Stimulated activated CD4-positive, alpha-beta T cell treated with anti-CD3 and anti-CD28 coated beads, Interleukin-15, amount 100 ng/mL, for 48 hours (primary cell): ENCODE measurements at places on chromosomes 5 and 9.

DNA sequence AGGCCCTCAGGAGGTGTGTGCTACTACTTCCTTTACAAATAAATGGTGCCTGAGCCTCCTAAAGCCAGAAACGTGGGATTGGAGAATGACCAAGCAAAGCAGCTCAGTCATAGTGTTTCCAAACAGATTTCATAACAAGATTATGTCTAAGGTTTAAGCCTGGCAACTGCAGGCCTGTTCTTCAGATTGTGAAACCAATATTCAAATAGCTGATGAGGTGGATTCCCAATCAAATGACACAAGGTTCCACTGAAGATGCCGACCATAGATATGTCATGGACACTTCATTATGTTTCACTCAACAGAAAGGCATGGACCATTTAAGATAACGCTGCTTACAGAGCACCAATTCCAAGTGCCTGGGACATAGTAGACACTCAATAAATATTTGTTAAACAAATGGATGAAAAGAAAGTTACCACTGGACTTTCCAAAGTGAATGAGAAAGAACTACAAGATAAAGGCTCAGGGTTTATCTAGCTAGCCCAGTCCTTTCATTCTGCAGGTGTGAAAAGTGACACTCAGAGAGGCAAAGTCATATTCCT is 189.5 kb downstream of the ACTL7B start:
- no peak for DNase-seq

GRCh38 chr9:130137641-130138081 is 34.5 kb upstream of the NCS1 start:
- DNase-seq: no peak

DNA sequence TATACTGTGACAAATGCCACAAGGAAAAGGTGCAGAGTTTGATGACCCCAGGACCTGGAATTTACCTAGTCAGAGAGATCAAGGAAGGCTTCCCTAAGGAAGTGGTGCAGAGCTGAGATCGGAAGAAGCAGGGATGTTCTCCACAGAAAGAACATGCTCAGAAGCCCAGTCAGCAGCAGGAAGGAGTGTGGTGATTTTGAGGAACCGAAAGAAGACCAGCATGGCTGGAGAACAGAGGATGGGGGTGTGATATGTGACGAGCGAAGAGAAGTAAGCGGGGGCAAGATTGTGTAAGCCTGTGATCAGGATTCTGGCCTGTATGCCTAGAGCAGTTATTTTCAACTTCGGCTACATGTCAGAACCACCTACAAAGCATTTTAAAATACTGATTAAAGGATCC is 18.7 kb upstream of the PIK3R1 start:
- no peak for DNase-seq

DNA sequence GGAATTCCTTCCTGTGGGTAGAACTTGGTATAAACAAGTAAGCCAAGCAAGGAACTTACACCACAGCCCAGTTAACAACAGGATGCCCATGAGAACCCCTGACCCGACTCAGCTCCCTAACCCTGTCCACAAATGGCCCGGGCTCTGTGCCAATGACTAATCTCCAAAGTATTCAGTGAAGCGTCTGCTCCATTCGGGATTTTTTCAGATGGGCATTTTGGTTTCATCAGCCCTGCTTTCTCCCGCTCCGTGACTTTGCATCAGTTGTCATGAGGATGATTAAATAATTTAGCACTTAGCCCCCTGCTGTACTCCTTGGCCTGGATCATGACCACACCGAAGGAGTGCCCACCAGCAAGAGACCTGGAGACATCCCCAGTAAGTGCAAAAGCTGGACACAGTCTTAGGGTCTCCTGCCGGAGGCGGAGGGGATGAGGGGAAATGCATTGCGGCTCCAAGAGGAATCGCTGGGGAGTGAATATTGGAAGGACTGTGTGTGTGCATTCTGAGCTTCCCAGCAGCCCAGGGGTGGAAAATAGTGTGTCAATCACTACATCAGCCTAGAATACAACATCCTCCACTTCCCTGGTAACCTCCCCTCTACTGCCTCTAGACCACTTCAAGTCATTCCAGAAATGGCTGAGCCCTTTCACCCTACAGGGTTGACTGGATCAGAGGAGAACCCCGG is 41.4 kb upstream of the DNAH5 start:
- DNase-seq: no peak

GRCh38 chr9:110707419-110707818 is 38.8 kb downstream of the MUSK start:
- no peak for DNase-seq

GRCh38 chr9:36550135-36550534 is 22.6 kb upstream of the MELK start:
- DNase-seq: no peak

- DNase-seq: no peak
Measured at GRCh38 chr5:151703227-151703626, 16.5 kb upstream of the SPARC start.

GRCh38 chr5:157026789-157027424 is 32.0 kb downstream of the HAVCR1 start:
- DNase-seq: no peak

GRCh38 chr5:109829331-109829730 is 139.6 kb downstream of the MAN2A1 start:
- no peak for DNase-seq

- DNase-seq: no peak
Measured at GRCh38 chr5:103901885-103902284, 339.3 kb upstream of the NUDT12 start.

GRCh38 chr9:108780942-108781734 is 74.6 kb downstream of the ACTL7B start:
- DNase-seq: no peak

DNA sequence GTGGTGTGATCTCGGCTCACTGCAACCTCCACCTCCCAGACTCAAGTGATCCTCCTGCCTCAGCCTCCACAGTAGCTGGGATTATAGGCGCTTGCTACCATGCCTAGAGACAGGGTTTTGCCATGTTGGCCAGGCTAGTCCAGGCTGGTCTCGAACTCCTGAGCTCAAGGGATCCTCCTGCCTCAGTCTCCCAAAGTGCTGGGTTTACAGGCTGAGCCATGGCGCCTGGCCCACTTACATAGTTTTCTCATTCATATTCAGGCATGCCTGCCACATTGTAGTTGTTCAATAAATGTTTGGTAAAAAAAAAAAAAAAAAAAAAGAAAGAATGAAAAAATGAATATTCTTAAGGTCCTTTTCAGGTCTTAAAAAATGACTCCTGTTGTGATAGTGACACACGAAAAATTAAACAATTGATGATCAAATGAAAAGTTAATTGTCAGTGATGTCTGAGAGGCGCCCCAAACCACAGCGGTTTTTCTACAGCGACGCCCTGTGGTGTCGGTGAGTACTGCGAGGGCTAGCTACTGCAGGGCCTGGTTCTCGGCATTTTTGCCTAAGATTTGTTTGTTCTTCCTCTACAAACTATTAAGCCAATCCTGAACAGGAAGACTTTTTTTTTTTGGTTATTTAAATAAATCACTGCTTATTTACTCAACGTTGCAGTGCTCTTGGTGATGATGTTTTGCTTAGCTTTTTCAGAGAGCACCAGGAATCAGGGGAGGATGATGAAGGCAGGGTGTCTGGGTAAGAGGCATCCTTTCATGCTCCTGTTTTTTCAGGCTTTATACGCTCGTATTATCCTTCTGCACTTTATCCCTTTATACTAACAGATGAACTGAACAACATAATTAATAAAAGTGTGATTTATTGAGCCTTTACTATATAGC is 67.0 kb upstream of the DPYSL3 start:
- no peak for DNase-seq

GRCh38 chr5:26579712-26580111 is 458.7 kb downstream of the CDH9 start:
- DNase-seq: no peak

DNA sequence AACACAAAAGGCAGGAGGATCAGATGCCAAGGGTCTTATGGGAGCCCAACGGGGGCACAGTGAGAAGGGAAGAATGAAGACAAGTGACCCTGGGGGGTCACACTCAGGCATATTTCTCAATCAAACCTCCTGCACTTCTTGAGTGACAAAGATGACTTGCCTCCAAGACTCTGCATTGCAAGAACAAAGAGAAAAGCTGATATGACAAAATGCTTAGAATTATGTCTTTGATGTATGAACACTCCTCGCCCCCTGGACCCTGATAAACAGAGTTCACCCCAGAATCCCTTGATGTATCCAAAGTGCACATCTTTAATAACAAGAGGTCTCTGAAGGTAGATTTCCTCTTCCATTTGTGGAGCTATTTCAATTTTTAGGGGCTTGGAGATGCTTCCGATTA is 146.5 kb downstream of the C5orf15 start:
- no peak for DNase-seq

GRCh38 chr9:88460587-88461332 is 72.5 kb downstream of the SPIN1 start:
- no peak for DNase-seq

DNA sequence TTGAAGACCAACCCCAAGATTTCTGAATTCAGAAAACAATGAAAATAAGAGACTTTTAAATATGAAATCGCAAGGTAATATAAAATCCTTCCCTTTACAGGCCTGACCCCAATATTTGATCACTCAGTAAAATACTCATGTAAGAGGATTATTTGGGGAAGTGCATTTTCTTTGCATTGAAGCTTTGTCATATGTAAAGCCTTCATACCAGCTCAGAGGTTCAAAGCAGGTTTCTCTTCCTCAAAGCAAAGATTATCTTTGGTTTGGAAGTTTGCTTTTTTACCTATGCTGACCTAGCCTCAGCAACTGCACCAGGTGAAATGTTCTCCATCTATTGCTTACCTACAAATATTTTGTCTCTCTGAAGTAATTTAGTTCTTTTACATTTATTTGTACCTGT is 106.5 kb upstream of the PARP8 start:
- no peak for DNase-seq

- DNase-seq: no peak
Measured at GRCh38 chr5:119290607-119291006, 65.2 kb upstream of the TNFAIP8 start.

DNA sequence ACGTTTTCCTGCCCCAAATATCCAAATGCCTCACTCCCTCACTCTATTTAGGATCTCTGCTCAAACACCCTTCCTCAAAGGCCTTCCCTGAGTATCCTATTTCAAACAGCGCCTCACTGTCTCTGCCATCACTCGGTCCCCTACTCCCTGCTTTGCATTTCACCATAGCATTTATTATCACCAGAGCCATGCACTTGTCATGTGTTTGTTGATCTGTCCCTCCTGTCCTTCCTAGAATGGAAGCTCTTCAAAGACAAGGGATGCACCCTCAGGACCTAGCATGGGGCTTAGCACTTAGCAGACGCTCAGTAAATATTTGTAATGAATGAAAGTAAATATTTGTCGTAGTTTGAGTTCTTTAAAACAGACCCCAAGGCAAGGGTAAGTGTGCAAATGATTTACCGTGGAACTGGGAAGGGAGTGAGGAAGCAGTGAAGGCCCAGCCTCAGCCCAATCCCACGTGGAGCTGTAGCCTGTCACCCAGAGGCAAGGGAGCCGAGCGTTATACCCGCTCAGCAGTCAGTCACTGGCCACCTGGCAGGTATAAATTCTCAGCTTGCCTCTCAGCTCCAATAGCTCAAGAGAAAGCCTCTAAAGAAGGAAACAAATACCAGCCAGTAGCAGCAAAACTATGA is 97.7 kb upstream of the KIF2A start:
- no peak for DNase-seq

DNA sequence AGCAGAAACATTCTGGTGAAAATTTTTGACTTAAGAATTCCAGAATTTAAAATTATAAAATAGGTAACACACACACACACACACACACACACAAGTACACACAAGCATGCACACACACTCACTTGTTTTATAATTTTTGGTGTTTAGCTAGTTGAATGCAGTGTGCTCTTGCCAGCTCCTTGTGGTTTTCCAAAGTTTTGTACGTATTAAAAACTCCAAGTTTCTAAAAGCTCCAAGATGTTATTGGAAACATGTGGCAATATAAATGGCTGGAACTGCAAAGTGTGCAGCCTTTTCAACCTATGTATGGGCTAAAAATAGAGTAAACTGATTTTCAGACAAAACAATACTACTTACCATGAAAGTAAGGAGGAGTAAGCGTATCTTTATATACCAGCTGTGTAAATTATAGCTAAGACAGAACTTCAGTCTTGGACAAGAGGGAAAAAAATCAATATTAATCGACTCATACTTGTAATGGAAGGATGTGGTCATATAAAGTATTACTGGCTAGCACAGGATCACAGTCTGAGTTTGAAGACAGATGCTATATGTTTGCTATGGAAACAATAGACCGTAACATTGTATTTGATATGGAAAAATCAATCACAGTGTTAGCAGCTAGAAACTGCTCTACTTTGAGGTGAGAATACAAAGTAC is 727.1 kb upstream of the GRAMD2B start:
- DNase-seq: no peak

DNA sequence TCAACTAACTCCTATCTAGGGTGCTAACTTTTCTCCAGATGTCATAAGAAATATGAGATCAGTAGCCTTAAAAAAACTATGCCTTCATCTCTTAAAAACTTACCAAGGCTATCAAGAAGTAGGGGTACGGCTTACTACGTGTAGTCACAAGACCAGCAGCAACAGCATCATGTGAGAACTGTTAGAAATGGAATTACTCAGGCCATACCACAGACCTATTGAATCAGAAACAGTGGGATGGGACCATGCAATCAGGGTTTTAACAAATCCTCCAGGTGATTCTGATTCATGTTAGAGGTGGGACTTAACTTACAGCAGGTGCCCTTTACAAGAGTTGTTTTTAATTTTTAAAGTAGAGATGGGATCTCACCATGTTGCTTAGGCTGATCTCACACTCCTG is 4.6 kb downstream of the IFNE start:
- DNase-seq: no peak
